ENCODE measurements at places on chromosomes 11 and 22.

- DNase-seq: no peak
Observed at GRCh38 chr11:70644343-70645060, 246.2 kb downstream of the CTTN start.

DNA sequence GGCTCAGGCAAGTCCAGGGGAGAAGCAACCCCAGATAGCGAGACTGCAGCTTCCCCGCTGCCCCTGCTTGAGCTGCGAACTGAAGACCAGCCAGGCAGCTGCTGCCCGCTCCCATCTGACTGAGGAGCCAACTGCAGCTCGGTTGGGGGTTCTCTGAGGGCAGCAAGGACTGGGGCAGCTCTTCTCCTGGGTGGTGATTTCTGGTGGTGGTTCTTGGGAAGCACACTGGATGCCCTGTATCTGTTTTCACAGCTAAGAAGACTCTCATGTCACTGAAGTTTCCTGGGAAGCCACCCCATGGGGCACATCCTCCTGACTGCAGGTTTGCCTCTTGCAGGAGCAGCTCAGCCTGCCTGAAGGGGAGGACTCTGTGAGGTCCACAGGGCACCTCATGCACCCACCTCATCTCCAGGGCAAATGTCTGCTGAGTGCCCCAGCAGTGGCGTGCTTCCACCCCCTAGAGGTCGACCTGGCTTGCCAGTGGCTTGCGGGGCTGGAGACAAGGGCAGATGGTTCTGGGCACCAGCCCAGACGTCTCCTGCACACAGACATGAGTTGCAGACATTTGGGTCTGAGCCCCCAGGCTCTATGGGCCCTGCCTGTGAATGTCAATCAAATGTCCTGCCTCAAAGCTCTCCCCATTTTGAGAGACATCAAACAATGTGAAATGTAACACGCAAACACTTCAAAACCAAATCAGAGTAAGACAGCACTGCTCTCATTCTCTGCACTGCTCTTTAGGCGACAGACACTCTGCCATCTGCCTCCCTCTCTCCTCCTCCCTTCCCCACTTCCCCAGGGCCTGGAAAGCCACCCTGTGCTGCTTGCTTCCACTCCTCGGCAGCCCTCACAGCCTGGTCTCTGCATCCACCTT lies 800.9 kb downstream of the BRD1 start:
- DNase-seq: no peak

DNA sequence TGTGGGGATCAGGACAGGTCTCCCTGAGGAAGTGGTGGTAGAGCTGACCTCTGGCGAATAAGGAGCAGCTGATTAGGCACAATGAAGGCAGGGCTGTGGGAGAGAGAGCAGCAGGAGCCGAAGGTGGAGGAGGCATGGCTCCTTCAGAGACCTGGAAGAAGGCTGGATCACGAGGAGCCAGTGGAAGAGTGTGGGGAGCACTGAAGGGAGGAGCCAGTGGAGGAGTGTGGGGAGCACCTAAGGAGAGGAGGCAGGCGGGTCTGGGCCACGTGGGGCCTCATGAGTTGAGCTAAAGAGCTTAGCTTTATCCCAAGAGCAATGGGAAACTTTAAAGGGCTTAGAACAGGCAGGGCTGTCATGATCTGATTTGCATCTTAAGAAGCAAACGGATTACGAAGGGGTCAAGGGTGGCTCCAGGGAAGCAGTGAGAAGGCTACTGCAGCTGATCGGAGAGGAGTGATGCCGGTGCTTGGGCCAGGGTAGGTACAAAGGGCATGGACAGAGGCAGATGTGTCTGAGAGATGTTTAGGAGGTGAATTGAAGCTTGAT lies 44.9 kb upstream of the EIF3D start:
- no peak for DNase-seq

DNA sequence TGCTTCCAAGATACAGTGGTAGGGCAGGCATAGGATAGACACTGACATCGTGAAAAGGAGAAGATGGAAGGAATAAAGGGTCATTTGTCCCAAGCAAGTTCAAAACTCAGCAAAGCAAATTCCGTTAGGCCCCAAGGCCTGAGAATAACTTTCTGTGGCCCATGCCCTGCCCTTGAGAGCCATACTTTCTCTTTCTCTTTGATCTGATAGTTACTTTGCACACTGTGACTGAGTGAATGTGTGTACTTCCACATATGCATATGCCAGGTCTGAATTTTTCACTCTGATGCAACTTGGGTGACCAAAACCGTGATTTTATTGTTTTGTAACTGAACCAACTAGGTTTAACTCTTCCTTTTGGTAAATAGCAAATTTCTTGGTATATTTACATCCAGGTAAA lies 371.5 kb downstream of the RAB38 start:
- no peak for DNase-seq

GRCh38 chr22:23825246-23825905 lies 13.4 kb downstream of the DERL3 start:
- no peak for DNase-seq
